ENCODE measurements at places on chromosomes 7 and 10.
A peak's percentile ranks its signal among the peaks of the same experiment; 100 is the strongest.

DNA sequence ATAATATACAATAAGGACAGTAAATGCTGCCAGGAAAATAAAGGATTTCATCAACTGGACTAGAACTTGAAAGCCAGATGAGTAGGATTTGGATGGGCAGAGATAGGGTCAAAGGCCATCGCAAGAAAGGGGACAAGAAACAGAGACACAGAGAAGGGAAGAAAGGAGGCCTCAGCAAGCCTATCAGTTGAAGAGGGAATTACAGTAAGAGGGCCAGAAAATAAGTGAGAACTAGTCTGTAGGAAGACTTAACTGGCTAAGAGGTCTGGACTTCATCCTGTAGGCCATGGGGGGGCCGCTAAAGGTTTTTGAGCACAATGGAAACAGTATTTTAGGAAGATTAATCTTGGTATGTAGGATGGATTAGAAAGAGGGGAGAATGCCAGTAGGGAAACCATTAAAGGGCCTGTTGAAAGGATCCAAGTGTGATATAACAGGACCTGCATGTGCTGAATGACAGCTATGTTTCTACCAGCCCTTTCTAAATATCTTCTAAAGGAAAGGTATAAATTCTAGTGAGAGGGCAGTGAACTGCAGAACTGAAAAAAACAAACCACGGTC is 174.4 kb downstream of the CHCHD3 start:
- DNase-seq = no peak

GRCh38 chr10:125343118-125343925 is 183.0 kb upstream of the CTBP2 start:
- DNase-seq = no peak

DNA sequence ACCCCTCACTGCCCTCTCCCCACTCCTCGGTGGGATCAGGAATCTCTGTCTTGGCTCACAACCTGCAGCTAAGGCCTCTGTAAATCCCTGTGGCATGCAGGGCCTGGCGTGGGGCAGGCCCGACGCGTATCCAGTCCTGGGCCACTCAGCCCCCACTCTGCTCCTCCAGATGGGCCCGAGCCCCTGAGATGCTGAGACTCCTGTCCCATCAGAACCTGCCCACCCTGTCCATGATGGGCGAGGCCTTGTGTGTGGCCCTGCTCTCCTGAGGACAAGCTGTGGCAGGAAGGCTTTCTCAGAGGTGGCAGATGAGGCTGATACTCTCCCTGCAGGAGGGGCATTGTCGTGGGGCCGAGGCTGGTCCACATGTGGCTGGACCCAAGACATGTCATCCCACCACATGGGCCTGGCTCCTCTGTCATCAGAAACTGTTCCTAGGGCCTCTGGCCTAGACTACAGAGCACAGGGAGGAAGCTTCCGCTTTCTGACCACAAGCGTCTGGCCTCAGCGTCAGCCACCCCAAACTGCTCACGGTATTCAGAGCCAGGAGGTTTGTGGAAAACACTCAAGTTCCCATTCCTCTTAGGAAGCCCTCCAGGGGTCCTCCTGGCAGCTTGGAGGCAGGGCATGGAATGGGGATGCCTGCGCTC is 6.0 kb downstream of the ALOX5 start:
- peak; percentile 57 for DNase-seq

DNA sequence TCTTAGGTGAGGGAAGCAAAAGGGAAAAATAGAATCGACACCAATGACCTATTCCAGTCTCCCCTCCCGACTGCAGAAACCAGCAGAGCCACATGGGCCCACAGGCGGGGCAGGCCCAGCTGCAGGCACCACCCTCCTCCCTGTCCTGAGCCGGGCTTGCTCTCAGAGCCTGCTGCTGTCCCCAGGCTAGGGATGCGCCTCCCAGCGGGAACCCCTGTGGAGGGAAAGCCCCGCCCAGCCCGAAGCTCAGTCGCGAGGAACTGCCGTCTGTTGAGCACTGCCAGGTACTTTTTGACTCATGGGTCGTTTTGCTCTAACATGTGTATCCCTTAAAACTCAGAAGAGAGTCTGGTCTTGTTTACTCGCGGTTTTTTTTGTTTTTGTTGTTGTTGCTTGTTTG is 124.5 kb upstream of the RET start:
- peak; percentile 31 for DNase-seq

DNA sequence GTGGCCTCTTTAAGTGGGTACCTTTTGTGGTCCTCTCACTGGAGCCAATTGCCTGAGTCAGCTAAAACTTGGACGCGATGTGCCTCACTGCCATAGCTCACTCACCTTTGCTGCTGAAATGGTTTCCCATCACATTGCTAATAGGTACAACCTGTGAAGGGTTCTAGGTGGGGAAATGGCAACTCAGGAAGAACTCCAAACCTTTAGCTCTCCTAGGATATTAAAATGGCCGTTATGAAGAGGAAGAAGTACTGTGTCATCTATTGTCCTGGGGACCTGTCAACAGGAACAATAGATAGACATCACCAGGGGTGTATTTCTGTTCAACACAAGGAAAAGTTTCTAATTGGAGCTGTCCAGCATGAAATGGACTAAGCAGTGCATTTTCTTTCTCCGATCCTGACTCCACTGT is 1.2 kb upstream of the ZNF655 start:
- no peak for DNase-seq

GRCh38 chr7:151581741-151582140 is 62.0 kb upstream of the RHEB start:
- no peak for DNase-seq

DNA sequence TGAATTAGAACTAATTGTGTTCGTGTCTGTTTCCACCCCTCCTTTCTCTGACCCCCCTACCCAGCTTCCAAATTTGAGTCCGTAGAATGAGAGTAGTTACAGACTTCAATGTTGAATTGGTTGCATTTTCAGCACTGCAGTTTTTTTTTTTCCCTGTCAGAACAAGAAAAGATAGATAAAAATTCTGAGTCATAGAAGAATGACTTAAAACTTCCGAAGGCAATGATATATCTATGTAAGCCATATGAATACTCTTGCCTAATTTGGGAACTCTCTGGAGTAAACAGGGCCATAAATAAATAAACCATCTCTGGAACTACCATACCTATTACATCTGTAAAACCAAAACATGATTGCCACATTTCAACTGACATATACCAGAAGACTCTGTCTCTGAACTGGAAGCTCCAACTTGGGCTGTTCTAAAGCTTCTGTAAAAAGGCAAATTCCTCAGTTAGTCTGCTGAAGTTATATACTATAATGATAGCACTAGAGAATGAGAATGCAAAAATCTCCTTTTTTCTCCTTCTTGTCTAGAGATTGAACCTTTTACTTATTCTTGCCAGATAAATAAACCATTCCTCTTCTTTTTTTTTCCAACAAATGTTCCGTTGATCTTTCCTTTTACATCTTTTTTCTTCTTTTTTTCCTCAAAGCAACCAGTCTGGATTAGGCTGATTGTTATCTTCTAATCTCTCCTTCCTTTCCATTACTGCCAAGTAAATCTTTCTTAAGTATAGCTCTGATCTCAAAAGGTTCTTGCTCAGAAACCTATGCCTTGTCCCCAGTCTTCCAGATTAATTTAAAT is 23.5 kb downstream of the VCL start:
- no peak for DNase-seq

GRCh38 chr7:122983261-122983660 is 12.2 kb downstream of the TAS2R16 start:
- DNase-seq = no peak

GRCh38 chr7:16438988-16439387 is 17.6 kb upstream of the CRPPA start:
- no peak for DNase-seq

- DNase-seq = no peak
Observed at GRCh38 chr10:22683140-22683389, 31.3 kb downstream of the PIP4K2A start.

DNA sequence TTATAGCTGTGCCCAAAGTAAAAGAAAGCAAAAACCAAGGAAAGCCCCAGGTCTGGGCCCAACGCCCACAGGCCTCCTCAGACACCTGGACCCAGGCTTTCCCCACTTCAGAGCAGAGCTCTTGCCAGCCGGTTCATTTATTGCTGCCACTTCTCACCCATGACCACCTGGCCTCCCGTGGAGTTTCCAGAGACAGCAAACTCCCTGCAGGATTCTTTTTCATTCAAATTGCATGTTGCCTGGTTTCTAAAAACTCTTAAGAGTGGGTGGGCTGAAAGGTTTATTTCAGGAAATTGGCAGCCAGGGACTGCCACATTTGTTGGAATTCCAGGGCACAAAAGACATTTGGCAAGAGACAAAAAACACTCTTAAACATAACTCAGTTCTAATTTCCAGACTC is 4.7 kb downstream of the VOPP1 start:
- no peak for DNase-seq

DNA sequence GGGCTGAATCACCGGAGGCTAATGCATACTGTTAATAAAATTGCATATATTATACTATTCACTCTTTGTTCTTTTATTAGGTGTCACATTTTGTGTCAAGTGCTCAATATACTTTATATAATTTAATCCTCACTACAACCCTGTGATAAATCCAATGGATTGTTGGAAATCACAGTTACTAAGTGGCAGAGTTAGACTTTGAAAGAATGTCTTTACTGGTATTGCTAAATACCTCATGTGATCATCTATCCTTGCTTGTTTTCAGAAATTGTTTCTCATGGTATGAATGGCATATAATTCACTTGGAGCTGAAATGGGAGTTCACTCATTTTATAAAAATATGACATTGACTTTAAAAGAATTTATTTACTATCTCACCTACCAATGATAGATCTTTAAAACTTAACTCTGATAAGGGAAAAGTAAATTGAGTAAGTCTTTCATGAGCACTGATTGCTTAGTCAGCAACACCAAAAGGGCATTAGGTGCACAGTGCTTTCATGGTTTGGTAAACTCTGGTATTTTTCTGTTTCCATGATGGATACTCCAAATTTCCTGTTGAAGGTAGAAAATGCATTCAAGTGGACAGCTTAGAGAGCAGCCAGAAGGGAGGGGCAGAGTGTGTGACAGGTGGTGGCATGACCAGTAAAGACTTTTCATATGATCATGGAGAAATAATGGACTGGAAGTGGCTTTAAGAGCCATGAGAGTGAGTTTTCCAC is 22.6 kb downstream of the ENKUR start:
- DNase-seq = no peak

- DNase-seq = no peak
Observed at GRCh38 chr7:116098175-116098574, 67.6 kb upstream of the TFEC start.

Measured in mucosa of descending colon (tissue), 3 donors.